CD4-positive, alpha-beta T cell treated with Interleukin-12 subunit alpha and Interleukin-12 subunit beta, for 1 hour (primary cell): ENCODE measurements at places on chromosomes 5 and 9.

DNA sequence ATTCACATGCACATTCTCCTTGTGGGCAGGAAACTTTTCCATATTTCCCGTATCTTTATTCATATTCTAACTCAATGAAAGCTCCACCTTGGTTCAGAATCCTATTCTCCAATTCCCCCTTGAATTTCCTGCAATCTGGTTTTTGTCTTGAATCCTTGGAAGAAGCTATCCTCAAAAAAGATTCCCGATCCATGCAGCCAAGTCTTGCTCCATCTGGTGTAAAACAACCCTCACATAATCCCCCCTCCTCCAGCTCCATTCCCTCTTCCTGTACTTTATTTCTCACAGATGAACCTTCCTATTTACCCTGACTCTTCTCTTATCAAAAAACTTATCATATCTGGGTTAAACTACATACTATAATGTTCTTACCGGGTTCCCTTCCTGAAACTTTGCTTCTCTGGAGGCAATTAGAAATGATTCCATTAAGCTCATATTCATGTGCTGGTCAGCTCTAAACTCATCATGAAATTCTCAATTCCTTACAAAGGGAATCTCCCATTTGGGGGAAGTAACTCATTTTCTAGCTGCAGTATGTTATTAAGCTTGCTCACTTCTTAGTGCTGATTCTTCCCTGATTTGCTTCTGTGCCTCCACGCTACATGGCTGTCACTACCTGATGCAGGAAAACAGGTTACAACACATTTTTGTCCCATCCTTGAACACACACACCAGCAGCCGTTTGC, 81.7 kb downstream of the GNAQ start:
- no peak for DNase-seq

GRCh38 chr5:139701056-139701741, 53.0 kb downstream of the CXXC5 start:
- no peak for DNase-seq

- DNase-seq, result peak; percentile 43
Observed at GRCh38 chr9:36191290-36191645, 547 bp downstream of the CLTA start.

GRCh38 chr5:93612855-93613243, 29.8 kb downstream of the NR2F1 start:
- DNase-seq, result no peak

GRCh38 chr5:36481454-36482120, 124.8 kb upstream of the SLC1A3 start:
- DNase-seq, result no peak

GRCh38 chr9:125541840-125542243, 165.2 kb downstream of the MAPKAP1 start:
- no peak for DNase-seq

DNA sequence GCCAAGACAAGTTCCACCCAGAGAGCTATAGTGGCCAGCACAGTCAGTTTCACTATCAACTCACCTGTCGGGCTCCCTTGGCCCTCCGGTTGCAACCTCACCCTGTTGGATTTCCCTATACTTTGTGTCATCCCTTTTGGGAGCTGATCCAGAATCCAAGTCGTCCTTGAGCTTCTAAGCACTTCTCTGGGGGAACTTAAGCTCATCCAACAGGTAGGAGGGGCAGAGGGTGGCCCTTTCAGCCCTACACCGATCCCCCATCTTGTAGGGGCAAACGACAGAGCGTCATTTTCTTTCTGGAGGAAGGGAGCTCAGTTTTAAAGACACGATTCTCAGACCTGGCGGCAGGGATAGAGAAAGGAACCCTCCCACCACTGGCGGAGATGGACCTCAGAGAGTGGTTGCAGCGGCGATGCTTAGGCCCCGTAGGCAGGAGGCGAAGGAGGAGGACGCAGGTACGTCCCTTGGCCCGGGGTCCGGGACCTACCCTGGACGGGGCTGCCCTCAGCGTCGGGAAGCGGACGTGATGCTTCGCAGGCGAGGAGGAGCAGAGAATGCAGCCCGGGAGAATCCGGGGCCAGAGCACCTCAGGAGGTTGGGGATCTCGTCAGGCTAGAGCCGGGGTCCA, 519 bp downstream of the ZER1 start:
- peak; percentile 32 for DNase-seq

GRCh38 chr5:144024545-144024944, 145.9 kb downstream of the YIPF5 start:
- no peak for DNase-seq

- DNase-seq, result no peak
Observed at GRCh38 chr5:132497488-132497997, 7.0 kb upstream of the IRF1 start.

DNA sequence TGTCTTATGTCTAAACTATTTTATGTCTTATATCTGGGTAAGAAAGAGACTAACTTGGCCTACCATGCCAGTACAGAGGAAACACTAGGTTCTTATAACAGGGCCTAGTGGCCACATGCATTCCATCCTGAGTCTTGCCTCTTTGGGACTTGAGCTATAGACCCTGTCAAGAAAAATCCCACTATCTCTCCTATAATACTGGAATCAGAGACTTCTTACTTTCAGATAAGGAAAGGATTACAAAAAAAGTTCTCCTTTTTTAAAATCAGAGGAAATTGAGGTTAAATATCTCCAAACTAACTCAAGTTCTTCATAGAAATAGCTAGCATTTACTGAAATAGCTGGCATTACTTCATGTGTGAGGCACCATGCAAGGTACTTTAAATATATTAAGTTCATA, 34.3 kb downstream of the PTGER4 start:
- no peak for DNase-seq

DNA sequence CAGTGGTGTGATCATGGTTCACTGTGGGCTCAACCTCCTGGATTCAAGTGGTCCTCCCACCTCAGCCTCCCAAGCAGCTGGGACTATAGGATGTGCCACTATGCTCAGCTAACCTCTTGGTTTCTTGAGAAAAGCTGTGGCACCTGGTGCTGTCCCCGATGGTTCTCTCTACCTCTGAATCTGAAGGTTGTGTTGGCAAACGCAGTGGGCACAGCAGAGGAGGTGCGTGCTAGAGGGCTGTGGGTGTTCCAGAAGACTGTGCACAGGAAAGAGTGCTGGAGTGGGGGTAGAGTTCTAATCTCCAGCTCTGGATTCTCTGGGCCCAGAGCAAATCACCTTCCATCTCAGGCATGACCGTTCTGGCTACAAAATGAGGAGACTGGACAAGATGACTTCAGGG, 12.5 kb downstream of the RGS3 start:
- DNase-seq, result no peak

GRCh38 chr5:170307575-170308465, 10.2 kb upstream of the LCP2 start:
- no peak for DNase-seq

DNA sequence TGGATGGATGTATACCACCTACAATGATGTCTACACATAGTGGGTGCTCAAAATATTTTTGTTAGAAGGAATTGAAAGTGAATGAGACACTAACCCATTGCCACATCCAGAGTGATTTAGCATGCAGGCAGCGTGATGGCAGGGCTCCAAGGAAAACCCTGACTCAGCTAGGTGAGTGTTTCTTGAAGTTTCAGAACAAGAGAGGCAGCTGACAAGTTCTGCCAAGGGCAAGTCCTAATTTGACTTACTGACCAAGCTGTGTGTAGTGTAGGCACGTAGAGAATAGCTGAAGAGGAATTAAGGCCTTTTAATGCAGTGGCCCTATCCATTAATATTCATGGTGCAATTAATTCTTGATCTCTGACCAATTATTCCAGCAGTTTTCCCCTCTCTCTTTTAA, 107.8 kb upstream of the ATP10B start:
- DNase-seq, result no peak

- no peak for DNase-seq
Observed at GRCh38 chr5:33417632-33418031, 23.1 kb upstream of the TARS1 start.

DNA sequence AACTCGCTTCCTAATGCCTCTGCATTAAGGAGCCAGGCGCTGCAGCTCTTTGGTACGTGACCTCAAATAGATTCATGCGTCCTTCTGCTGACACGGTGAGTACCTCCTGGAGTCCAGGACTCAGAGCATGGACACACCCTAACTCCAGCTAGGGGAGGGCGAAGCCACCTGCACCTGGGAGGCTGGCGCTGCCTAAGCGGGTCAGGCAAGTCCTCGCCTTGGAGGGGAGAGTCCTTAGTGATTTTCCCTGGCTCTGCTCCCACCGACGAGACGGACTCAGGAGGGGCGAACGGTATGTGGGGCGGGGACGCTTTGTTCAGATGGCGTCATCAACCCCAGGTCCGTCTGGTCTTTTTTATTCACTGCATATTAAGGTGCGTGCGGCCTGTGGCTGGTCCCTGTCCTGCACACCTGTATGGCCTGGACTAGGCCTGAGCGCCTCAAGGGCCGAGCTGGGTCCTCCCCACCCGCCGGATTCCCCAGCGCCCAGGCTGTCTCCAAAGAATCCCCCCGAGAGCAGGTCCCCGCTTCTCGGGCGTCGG, 50.3 kb downstream of the NSUN2 start:
- DNase-seq, result no peak

GRCh38 chr9:120734607-120735410, 20.5 kb upstream of the MEGF9 start:
- DNase-seq, result no peak

- no peak for DNase-seq
Observed at GRCh38 chr9:133547116-133547515, 12.6 kb downstream of the ADAMTSL2 start.

DNA sequence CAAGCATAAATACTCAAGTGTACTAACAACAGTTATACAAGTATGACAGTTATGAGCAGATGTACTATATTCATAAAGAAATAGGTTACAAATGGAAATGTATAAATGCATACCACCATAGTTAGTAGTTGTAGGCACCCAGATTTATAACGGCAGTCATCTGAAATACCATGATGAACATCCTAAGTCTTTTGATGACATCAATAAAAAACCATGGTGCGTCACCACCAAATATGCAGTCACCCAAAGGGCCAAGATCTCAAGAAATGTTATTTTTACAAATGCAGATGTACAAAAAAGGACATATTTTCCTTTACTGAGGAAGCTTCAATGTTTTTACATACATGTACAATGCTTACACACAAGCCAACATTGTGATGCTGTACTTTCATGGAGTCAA, 70.8 kb upstream of the XPA start:
- DNase-seq, result no peak

DNA sequence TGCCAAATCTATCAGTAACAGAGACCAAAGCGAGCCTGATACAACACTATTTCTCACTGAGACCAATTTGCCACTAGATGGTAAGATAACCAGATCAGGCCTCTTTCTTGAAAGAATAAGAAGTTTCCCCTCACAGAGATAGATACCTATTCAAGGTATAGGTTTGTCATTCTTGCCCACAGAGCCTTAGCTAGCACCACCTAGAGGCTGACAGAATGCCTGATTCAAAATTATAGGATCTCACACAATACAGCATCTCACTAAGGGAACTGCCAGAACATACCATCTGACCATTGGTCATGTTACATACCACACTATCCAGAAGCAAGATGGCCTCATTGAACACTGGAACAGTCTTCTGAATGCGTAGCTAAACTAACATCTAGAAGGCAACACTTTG, 166.6 kb upstream of the HCN1 start:
- DNase-seq, result no peak

GRCh38 chr9:121266906-121267650, 884 bp upstream of the GSN start:
- DNase-seq, result no peak

- no peak for DNase-seq
Observed at GRCh38 chr5:167452136-167452535, 839.3 kb upstream of the WWC1 start.

- DNase-seq, result no peak
Observed at GRCh38 chr9:79377339-79377855, 194.4 kb upstream of the TLE4 start.

DNA sequence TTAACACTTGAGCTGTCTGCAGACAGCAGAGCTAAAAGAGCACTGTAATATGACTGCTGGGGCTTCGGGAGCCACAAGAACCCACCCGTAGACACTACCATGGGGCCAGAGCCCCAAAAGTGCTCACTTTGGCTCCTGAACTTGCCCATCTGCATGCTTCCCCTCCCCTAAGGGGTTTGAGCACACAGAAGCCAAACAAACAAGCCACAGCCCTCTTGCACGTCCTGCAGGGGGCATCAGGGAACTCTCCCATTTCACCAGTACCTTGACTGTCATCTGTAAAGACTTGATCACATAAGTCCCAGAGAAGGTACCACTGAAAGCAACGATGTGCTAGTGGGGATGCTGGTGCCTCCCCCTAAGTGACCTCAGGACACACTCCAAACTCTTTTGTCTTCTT, 681.8 kb downstream of the SEMA5A start:
- no peak for DNase-seq

- no peak for DNase-seq
Observed at GRCh38 chr9:121972501-121972981, 120.6 kb downstream of the TTLL11 start.

- DNase-seq, result peak; percentile 46
Observed at GRCh38 chr5:87120518-87121303, 147.0 kb upstream of the RASA1 start.

- no peak for DNase-seq
Observed at GRCh38 chr5:152379331-152379730, 25.7 kb downstream of the NMUR2 start.

GRCh38 chr5:109374625-109375024, 35.1 kb downstream of the PJA2 start:
- peak; percentile 16 for DNase-seq

- no peak for DNase-seq
Observed at GRCh38 chr5:84614906-84615305, 230.2 kb upstream of the EDIL3 start.

GRCh38 chr9:120507936-120508510, 71.9 kb downstream of the CDK5RAP2 start:
- DNase-seq, result no peak

GRCh38 chr5:158487664-158488063, 612.1 kb downstream of the EBF1 start:
- no peak for DNase-seq

GRCh38 chr5:34494111-34494755, 161.9 kb upstream of the RAI14 start:
- no peak for DNase-seq

- no peak for DNase-seq
Observed at GRCh38 chr5:132653716-132654115, 4.3 kb upstream of the IL13 start.

- DNase-seq, result no peak
Observed at GRCh38 chr9:85730916-85731630, 10.7 kb downstream of the AGTPBP1 start.

DNA sequence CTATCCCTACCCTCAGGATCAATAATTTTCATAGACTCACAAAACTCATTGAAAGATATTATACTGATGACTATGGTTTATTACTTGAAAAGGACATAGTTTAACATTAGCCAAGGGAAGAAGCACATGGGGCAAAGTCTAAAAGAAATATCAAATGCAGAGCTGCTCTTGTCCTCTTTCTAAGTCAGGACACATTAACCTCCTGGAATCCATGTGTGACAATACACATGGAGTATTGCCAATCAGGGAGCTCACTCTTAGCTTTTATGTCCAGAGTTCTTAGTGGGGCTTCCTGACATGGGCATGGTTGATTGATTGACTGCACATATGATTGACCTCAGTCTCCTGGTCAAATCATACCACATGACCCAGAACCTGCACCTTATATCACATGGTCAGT, 165.5 kb upstream of the COX7C start:
- DNase-seq, result no peak

GRCh38 chr9:129330711-129331492, 152.8 kb upstream of the IER5L start:
- no peak for DNase-seq

GRCh38 chr9:78574354-78575045, 277.6 kb downstream of the PSAT1 start:
- DNase-seq, result no peak
